ENCODE measurements at places on chromosomes 7 and 10.

DNA sequence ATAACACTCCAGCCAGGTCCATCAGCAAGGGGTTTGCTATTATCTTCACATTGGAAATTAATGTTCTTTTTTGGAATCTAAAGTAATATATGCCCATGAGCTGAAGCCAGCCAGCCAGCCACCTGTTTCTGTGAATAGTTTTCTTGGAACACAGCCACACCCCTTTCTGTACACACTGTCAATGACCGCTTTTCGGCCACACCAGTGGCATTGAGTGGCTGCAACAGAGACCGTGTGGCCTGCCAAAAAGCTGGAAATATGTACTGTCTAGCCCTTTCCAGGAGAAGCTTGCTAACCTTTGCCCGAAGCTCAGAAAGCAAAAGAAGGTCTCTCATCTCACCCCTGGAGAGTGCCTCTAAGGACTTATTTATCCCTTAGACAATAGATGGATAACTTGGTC is 98.5 kb upstream of the NPS start:
- peak; percentile 39 for DNase-seq

DNA sequence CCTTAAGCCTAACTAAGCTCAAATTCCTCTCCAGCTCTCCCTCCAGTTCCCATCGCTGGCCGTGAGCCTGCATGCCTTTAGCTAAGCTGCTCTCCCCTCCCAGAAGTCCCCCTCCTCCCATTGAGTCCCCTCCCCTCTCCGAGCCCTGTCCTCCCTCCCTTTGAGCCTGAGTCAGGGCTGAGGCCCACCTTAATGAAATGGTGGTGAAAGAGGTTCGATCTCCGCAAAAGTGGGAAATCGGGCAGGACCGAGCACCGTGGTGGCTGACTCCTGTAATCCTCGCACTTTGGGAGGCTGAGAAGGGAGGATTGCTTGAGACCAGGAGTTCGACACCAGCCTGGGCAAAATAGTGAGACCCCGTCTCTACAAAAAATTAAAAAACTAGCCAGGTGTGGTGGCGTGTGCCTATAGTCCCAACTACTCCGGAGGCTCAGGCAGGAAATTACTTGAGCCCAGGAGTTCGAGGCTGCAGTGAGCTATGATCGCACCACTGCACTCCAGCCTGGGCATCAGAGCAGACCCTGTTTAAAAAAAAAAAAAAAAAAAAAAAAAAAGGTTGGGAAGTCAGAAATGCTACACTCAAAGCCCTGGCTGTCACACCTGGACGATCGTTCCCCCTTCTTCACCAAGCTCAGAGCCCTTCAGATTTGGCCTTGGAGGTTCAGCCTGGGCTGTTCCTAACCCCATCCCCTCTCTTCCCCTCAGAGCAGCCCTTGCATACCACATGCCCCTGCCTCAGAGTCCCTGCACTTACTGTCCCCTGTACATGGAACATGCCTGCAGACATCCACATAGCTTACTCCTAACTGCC is 995 bp upstream of the CLDN3 start:
- DNase-seq, result no peak

- DNase-seq, result no peak
Measured at GRCh38 chr10:125296598-125296997, 136.2 kb upstream of the CTBP2 start.

DNA sequence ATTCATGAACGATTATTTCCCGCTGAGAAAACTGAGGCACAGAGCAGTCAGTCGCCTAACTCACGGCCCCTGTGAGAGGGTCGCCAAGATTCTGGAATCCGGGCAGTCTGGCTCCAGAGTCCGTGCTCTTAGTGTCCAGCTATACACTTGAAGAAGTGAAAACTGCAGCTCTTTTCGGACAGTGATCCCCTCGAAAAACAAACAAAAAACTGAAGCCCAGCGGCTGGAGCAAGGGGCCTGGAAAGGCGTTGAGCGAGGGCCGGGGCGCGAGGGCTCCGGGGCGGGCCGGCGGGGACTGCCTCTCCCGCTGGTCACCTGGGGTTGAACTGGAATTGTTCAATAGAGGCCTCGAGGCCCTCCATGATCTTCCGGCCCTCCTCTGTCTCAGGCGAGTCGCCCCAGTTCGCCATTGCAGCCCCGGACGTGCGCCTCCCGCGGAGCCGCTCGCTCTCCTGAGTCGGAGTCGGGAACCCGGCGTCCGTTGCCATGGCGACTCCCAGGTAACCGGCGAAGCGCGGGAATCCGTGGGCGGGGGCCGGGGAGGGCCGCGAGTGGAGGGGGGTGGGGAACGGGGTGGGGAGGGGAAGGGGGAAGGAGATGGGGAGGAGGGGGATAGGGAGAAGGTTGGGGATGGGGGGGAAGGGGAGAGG is 881 bp downstream of the C10orf67 start:
- peak; percentile 24 for DNase-seq

GRCh38 chr7:126948664-126949063 is 304.1 kb downstream of the GRM8 start:
- DNase-seq, result no peak

DNA sequence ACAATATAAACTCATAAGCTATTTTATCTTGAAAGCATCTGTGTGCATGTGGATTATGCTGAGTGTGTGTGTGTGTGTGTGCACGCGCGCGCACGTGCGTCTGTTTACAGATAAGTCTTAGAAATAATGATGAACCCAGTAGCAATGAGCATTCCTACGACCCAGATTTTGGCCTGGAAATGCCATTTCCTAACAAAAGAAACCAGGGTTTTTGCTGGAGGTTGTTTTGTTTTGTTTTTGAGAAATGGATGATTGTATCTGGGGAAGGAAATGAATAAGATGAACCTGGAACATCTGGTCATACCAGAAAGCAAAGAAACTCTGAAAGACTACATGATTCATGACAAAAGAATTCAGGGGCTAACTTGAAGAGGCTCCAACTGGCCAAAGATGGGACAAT is 22.1 kb upstream of the LMOD2 start:
- DNase-seq, result no peak

All from NCI-H2029 (cell line).